ENCODE measurements at places on chromosomes 2 and 18.
A peak's percentile ranks its signal among the peaks of the same experiment; 100 is the strongest.

GRCh38 chr18:40215979-40216378, 1739.1 kb upstream of the PIK3C3 start:
- no peaks in the 10 kb centered on the region for H3K27me3 ChIP-seq
- no peak overlapping the region for H3K27ac ChIP-seq
- no peaks in the 10 kb centered on the region for H3K36me3 ChIP-seq
- H3K4me1 ChIP-seq: no peaks in the 10 kb centered on the region

- H3K4me3 ChIP-seq: no peak overlapping the region
- H3K36me3 ChIP-seq: 0 out of 2 replicates have a peak, but pooled peaks cover 2% of the 10 kb centered on the region
- no peak overlapping the region for H3K27ac ChIP-seq
- H3K4me1 ChIP-seq: no peaks in the 10 kb centered on the region
- no peak for DNase-seq
These were observed 105.0 kb downstream of the IKZF2 start for GRCh38 chr2:213046431-213046830.

GRCh38 chr2:13666582-13667414, 950.1 kb downstream of the TRIB2 start:
- H3K4me3 ChIP-seq: no peak overlapping the region
- H3K4me1 ChIP-seq: no peaks in the 10 kb centered on the region
- no peak for DNase-seq
- no peak overlapping the region for H3K27ac ChIP-seq

- DNase-seq: no peak
- peaks cover 4% of the 10 kb centered on the region for H3K36me3 ChIP-seq
- no peak overlapping the region for H3K27ac ChIP-seq
- peaks cover 18% of the 10 kb centered on the region for H3K4me1 ChIP-seq
These were observed 170.2 kb downstream of the ATAD2B start for GRCh38 chr2:23756593-23757292.

- no peaks in the 10 kb centered on the region for H3K27me3 ChIP-seq
- no peak for DNase-seq
- H3K27ac ChIP-seq: no peak overlapping the region
- peaks cover 3% of the 10 kb centered on the region for H3K36me3 ChIP-seq
- H3K4me1 ChIP-seq: peaks cover 14% of the 10 kb centered on the region
These were observed 493.7 kb upstream of the TNP1 start for GRCh38 chr2:217353591-217353990.

GRCh38 chr2:73503992-73504570, 118.4 kb downstream of the ALMS1 start:
- H3K4me3 ChIP-seq: no peak overlapping the region
- H3K27me3 ChIP-seq: no peaks in the 10 kb centered on the region
- no peak overlapping the region for H3K27ac ChIP-seq
- no peak for DNase-seq
- H3K4me1 ChIP-seq: no peaks in the 10 kb centered on the region

GRCh38 chr2:65800998-65801397, 368.6 kb upstream of the SPRED2 start:
- no peaks in the 10 kb centered on the region for H3K36me3 ChIP-seq
- H3K4me1 ChIP-seq: no peaks in the 10 kb centered on the region
- H3K27me3 ChIP-seq: peaks cover 5% of the 10 kb centered on the region
- peak; percentile 23 for DNase-seq

DNA sequence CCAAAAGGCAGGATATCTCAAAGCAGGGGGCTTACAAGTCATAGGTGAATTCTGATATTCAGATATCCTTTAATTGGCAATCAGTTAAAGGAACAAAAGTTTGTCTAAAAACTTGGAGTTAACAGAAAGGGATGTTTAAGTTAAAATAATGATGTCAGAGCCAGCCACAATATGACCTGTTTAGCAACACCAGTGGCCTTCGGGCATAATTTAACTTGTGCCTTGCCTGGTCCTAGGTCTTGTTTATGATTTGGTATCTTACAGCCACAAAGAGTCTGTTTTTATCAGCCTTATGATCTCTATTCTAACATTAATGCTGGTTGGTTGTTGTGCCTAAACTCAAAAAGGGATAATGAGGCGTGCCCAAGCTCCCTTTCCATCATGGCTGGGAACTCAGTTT, 252.9 kb downstream of the RNF152 start:
- H3K36me3 ChIP-seq: no peaks in the 10 kb centered on the region
- no peaks in the 10 kb centered on the region for H3K27me3 ChIP-seq
- H3K4me1 ChIP-seq: peaks cover 14% of the 10 kb centered on the region
- no peak overlapping the region for H3K27ac ChIP-seq

GRCh38 chr2:111221701-111222100, 101.0 kb downstream of the BCL2L11 start:
- H3K4me3 ChIP-seq: no peak overlapping the region
- H3K36me3 ChIP-seq: peaks cover 6% of the 10 kb centered on the region
- DNase-seq: no peak
- no peaks in the 10 kb centered on the region for H3K4me1 ChIP-seq
